ENCODE measurements at places on chromosomes 13 and 19.
A peak's percentile ranks its signal among the peaks of the same experiment; 100 is the strongest.

DNA sequence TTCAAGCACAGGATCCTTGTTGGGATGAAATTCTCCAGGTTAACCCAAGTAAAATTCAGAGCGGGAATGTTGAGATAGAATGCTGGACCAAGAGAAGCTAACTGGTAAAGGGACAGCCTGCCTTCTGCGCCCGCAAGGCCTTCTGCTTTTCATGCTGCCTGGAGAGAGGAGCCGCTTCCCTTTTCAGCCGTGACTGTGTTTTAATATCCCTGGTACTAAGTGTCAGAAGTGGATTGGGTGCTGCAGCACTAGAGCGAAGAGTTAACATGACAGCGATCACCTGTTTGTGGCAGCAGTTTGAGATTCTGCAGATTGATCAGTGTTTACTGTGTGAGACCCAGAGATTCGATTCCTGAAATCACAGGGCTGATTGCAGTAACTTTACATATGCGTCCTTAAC, 197.4 kb upstream of the ZNF536 start:
- no peak for DNase-seq

- DNase-seq: no peak
Observed at GRCh38 chr13:111339366-111340143, 19.1 kb downstream of the TEX29 start.

- no peak for DNase-seq
Observed at GRCh38 chr13:111322001-111322915, 1.8 kb downstream of the TEX29 start.

DNA sequence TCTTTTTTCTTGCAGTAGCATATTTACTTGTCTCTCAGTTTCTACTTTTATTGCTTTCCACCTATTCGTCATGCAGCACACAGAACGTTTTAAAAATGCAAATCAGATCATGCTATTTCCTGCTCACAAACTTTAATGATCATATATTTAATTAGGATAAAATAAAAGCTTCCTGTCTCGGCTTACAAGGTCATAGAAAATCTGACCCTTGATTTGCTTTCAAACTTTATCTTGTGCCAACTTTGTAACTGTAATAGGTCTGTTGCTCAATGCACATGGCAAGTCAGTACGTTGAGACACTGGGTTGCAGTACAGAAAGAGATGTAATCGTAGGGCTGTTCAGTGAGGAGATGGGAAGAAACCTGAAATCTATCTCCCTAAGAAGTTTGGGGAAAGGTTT, 95.6 kb upstream of the CSNK1A1L start:
- no peak for DNase-seq

DNA sequence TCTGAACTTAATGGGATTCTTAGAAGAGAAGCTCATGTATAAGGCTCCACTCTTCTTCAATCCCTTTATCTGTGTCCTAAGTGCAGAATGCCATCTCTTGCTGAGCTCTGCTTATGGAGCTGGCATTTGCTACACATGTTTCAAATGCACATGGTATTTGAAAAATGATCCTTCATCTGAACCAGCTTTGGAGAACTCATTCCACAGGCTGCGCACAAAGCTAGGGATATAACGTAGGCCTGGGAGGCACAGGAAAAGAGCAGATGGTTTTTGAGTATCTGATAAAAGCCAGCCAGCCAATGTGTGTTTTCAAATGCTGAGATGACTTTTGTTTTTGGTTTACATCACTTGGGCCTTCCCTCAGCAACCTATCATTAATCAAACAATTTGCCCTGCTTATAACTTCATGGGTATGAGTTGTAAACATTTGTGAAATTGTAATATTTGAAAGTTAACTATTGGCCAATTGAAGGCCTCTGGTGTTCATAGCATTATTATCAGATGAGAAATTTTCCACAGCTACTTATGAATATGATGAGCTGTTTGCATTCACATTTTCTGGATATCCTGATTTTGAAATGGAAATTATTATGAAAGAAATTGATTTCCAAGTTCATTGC, 729.0 kb downstream of the FGF9 start:
- no peak for DNase-seq

DNA sequence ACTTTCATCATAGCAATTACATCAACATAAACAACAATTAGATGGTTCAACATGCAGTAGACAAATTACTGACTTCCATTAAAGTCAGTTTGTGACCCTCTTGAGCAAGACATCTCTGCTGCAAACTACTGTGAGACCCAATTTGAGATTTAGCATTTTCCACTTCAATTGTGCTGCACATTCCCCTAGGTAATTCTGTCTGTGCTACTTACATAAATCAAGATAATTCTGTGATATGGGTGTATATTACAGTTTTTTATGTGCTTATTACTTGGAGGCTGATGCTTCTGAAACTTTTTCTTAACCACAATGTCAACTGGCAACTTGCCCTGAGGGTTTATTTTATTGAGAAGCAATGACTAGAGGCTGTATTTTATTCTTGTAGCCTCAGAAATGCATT, 1714.4 kb downstream of the OLFM4 start:
- no peak for DNase-seq

DNA sequence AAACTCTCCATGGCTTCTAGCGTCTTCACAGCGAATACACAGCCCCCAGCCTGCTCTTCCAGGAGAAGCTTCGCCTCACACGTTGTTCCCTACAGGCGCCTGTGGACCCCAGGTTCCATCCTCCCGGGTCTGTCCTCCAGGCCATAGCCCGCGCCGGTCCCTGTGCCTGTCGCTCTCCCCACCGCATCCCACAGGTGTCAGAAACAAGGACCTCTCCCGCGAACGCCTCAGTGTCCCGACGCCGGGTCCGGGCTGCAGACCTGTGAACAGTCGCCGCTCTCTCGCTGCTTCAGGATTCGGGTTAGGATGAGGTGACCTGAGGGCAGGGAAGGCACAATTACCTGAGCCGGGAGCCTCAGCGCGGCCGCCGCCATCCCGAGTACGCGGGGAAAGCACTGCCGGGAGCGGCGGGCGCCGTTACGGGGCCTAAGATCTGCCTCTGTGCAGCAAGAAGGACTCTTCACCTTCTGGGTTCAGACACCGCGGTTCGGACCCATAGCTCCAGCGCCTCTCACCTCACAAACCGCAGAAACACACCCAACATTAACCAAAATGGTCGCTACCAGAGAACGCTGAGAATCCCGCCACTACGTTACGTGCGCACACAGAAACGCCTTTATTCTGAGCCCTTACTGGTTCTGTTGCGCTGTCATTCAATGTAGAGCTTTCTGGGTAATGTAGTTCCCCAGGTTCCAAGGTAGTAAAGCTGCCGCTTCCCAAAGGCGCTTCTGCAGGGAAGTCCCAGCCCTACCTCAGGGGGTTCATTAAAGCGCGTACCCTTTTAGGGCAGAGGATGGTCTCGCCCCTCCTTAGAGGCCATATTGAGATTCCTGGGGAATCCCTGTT, at the start of gene ZNF418:
ZNF418 (minus strand) TSS at position 583 of the 846 bp plus-strand sequence. CDS start 1,580 bp downstream, outside the sequence.
- peak; percentile 70 for DNase-seq

GRCh38 chr19:11784356-11784755, 14.0 kb upstream of the ZNF491 start:
- DNase-seq: no peak

- DNase-seq: no peak
Observed at GRCh38 chr13:59877933-59878332, 285.8 kb downstream of the DIAPH3 start.

GRCh38 chr19:29044037-29044436, 168.9 kb downstream of the UQCRFS1 start:
- DNase-seq: no peak

DNA sequence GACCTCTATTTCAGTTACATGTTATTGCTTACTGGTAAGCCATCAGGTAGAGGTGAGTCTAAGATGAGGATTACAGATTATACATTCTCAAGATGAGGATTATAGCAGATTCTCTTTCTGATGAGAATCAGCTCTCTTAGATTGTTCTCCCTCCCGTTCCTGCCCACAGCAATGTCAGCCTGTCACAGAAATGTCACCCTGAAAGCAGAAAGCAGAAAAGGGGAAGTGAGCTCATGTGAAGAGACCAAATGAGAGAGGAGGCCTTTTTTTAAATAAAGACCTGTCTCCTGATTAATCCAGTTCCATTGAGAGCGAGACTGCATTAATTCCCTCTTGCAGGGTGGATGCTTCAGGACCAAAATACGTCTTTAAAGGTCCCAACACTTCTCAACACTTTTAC, 445.6 kb downstream of the KCTD12 start:
- no peak for DNase-seq

GRCh38 chr13:98142380-98143156, at the start of gene FARP1:
FARP1 (plus strand) TSS chr13:98143094; CDS start chr13:98213243, 70,149 bp downstream.
- peak; percentile 8 for DNase-seq

DNA sequence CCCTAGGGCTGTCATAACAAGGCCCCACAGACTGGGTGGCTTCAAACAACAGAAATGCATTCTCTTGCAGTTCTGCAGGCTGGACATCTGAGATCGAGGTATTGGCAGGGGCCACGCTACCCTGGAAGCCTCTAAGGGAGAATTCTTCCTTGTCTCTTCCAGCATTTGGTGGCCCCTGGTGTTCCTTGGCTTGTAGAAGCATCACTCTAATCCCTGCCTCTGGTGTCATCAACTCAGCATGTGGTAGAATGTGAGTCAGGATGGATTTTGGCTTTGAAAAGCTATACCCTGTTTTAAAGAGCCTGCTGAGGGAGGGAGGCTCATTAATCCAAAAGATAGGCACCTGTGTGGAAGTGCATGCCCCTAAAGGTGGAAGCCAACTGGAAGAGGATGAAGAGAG, 7.9 kb upstream of the GGACT start:
- DNase-seq: no peak

DNA sequence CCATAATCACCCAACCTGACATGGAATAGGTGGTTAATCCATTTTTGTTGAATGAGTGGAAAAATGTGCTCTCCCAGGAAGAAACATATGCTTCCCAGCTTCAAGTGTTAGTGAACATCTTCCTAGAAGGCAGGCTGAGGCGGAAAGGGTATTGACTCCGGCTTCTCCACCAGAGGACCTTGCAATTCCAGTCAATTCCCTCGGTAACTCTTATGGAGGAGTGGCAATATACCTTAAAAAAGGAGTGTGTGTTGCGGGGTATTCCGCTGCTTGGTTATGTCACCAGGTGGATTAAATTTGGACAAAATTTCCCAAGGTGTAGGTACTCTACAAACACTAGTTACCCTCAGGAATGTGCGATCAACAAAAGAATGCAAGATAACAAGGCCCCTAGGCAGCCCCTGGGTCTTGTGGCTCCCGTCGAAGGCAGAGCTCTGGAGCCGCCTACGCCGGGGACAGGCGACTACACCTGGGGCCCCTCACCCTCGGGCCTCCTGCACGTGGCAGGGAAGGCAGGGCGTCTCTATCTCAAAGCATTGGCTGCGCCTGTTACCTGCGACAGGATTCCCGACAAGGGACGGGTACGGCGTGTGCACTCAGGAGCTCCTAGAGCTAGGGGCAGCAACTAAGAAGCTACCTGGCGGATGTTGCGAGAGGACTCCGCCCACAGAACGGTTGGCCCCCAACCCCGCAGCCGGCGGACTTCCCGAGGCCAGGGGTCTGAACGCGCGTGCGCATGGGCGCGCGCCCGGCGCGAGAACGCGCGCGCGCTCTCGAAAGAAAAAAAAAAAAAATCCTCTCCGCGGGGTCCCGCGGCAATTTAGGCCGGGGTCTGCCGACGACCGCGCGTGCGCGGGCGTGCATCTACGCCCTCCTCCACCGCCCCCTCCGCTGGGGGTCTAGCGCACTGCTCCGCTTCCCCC, at the start of gene WDR87:
WDR87 (minus strand) TSS at position 649 of the 923 bp plus-strand sequence. CDS start 8,355 bp downstream, outside the sequence.
- DNase-seq: peak; percentile 70

DNA sequence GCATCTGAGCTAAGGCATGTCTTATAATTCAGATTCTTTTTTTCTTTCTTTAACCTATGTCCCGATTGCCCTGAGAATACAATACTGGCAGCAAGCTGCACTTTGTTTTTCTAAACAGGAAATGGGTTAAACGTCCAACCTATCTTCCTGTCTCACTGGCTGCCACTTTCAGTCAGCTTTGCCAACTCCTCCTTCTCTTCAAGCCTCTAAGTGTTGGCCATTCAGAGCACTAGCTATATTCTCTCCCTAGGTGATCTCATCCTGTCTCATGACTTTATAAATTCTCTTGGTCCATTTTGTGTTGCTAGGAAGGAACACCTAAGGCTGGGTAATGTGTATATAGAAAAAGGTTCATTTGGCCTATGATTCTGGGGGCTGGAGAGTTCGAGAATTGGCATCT, 109.5 kb upstream of the TSC22D1 start:
- DNase-seq: no peak

GRCh38 chr19:3351702-3352447, 14.5 kb upstream of the NFIC start:
- DNase-seq: no peak

DNA sequence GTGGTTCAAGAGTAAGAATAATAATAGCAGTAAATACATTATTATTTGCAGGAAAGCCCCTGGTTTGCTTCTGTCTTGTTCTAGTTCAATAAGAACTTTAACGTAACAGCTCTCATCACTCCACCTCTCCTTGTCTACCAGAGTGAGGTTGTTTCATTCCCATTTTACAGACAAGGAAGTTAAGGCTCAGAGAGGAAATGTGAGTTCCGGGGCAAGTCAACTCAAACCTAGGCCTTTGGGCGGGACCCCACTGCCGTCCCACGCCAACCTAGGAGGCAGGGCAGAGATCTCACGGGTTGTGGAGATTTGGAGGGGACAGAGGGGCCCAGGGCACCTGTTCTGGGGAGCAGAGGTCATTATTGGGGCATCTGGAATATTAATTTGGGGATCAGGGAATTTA, 1.5 kb downstream of the MAP4K1 start:
- no peak for DNase-seq

DNA sequence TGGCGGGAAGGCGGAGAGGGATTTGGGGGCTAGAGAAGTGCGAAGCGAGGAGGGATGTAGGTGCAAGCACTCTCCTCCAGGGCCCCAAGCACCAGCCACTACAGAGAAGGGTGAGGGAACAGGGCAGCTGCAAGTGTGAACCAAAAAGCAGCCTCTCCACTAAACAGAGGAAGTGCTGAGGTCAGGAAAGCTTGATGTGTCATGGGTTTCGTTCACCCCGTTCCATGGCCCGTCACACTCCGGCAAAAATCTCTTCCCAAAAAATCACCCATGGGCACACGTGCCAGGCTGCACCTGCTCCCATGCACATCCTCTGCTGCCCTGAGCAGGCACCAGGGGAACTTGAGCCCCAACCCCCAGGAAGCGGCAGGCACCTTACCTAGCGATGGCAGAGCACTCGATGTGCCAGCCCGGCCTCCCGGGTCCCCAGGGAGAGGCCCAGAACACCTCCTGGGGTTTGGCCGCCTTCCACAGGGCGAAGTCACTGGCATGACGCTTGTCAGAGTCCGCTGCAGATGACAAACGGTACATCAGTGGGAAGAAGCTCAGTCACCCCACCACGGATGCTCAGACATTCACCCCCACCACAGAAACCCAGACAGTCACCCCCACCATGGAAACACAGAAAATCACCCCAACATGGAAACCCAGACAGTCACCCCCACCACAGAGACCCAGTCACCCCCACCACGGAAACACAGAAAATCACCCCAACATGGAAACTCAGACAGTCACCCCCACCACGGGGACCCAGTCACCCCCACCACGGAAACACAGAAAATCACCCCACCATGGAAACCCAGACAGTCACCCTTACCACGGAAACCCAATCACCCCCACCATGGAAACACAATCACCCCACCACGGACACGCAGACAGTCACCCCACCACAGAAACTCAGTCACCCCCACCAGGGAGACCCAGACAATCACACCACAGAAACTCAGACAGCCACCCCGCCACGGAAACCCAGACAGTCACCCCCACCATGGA, 29.0 kb downstream of the CARS2 start:
- peak; percentile 39 for DNase-seq

- no peak for DNase-seq
Observed at GRCh38 chr19:1845642-1846041, 2.6 kb downstream of the REXO1 start.

Measured in CD4-positive, alpha-beta T cell treated with Interferon alpha-2 for 1 hour (primary cell).